Stimulated activated CD8-positive, alpha-beta memory T cell treated with anti-CD3 and anti-CD28 coated beads, Interleukin-15, amount 100 ng/mL, for 24 hours (primary cell): ENCODE measurements at places on chromosomes 11 and 22.

DNA sequence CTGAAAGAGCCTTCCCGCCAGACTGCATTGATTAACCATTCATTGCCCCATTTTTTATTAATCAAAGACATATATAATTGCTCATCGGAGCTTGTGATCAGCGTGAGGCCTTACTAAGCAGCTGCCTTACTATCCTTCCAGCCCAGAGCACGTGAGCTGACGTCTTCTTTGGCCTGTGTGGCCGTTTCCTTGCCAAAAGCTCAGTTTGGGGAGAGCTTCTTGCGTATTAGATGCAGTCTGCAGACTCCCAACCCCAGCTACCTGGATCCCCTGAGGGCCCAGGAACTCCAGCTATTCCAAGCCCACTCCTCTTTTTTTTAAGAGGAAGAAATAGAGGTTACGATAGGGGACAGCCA is 784 bp upstream of the SLC43A3 start:
- no peak for DNase-seq

DNA sequence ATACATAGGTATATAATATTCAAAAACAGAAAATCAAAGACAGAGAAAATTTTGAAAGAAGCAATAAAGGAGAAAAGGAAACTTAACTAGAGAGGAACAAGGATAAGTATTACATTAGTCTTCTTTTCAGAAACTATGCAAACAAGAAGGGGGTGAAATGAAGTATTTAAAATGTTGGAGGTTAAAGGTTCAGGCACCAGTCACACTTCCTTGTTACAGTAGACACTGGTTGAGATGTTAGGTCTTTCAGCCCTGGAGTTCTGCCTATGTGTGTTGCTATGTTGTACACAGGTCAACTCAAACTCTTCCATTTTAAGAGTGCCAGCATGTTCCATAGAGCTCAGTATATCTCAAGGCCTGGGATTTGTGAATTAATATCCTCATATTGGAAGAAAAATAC is 6.0 kb upstream of the MS4A4A start:
- DNase-seq: no peak

- no peak for DNase-seq
Observed at GRCh38 chr22:22612516-22612915, 31.9 kb upstream of the GGTLC2 start.

- DNase-seq: no peak
Observed at GRCh38 chr11:16981651-16982194, 32.5 kb downstream of the PLEKHA7 start.

- no peak for DNase-seq
Observed at GRCh38 chr11:43916621-43917020, 25.8 kb upstream of the C11orf96 start.

DNA sequence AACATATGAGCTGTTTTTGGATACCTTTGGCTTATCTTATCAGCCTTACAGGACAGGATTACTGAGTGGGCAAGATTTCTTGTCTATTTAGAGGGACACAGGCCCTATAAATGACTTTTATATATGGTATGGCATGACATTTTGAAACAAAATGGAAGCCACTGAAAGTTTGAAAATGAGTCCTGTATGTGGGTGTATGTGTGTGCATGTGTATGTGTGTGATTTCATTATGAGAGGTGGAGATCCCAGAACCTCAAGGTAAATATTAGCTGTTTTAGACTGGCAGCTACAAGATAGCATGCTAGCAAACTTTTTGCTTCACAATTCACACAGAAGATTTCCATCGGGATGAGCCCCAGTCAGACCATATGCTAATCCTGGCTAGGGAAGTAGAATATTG is 970.5 kb upstream of the CCDC90B start:
- no peak for DNase-seq

DNA sequence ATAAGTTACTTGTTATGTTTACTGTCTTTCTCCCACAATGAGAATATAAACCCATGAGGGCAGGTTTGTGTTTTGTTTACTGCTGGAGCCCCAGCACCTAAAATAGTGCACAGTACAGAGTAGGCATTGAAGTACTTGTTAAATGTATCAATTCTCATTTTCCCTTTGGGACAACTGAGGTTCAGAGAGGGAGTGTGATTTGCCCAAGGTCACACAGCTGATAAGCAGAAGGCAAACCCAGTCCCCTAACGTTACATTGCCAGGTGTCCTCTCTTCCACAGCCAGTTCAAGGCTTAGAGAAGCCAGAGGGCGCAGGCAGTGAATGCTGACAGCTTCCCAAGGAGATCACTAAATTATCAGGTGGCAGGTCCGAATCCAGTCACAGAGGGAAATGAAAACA is 16.8 kb downstream of the ZMAT5 start:
- DNase-seq: no peak

GRCh38 chr11:45229401-45230020 is 56.6 kb downstream of the SYT13 start:
- DNase-seq: no peak

DNA sequence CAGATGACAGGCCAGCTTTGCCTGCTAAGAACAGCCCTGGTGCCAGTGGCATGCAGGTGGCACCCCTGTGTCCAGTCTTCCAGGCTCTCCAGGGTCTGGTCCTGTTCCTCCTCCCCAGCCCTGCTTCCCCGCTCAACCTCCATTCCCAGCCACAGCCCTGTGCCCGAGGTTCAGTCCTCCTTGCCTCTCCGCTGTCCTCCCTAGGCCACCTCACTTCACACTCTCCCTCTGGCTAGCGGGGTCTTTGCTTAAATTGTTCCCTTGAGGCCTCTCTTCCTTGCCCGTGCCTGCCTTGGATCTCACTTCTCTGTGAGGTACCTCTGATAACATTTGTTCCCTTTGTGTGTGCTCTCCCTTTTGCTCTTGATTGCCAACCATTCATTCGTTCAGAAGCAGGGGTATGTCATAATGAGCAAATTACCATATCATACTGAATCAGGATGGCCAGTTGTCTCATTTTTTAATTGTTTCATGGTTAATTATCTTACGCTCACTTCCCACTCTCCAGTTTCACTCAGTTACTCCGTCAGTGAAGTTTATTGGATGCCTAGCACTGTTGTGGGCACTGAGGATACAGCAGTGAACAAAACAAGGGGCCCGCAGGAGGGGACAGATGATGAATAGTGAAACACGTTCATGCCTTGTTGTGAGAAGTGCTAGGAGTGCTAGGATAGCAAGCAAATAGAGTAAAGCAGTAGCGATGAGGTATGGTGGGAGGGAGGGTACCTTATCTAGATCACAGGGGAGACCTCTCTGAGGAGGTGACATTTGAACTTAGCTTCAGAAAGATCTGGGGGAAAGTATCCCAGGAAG is 7.4 kb downstream of the BMAL1 start:
- no peak for DNase-seq

DNA sequence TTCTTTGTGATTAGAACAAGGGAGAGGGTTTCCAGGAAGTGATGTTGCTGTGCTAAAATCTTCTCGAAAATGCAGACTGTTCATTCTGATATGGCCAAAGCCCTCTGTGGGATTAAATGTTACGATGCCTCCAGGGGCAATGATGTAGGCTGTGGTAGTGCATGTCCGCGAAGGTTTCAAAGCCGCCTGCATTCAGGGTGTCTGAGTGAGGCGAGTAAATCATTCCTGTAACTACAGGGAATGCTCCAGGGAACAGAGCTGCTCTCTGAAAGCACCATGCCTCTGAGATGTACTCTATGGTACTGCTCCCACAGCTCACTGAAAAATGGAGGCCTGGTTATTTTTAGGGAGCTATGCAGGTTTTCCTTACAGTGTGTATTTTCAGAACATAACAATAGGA is 21.2 kb downstream of the PDGFD start:
- no peak for DNase-seq

GRCh38 chr11:114819028-114819427 is 140.7 kb downstream of the NXPE2 start:
- DNase-seq: no peak

GRCh38 chr11:104036588-104036987 is at the start of gene DDI1:
TSS of gene DDI1 (plus strand) at chr11:104036640. CDS start at chr11:104036823, 183 bp downstream.
- no peak for DNase-seq

- DNase-seq: peak; percentile 91
Observed at GRCh38 chr11:11841723-11842420, at the start of gene USP47. TSS of gene USP47 (plus strand) at chr11:11841972. CDS start at chr11:11842186, 214 bp downstream.

- DNase-seq: no peak
Observed at GRCh38 chr22:39466228-39467006, 9.6 kb downstream of the MGAT3 start.

DNA sequence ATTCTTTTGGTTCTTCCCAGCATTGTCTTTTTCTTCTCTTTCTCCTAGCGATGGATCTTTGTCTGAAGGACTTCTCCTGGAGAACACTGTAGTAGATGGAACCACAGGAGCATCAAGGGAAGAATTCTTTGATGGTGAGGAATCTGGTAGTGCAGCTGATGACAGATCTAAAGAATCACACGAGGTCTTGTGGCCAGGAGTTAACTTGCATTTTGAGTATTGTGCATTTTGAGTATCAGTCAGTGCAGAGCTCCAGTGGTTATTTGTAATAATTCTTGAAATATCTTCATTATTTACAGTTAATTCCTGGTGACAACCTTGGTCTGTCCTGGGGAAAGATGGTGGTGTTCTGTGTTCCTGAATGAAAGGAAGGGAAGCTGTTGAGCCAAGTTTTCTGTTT is 14.5 kb upstream of the POGLUT3 start:
- DNase-seq: no peak

DNA sequence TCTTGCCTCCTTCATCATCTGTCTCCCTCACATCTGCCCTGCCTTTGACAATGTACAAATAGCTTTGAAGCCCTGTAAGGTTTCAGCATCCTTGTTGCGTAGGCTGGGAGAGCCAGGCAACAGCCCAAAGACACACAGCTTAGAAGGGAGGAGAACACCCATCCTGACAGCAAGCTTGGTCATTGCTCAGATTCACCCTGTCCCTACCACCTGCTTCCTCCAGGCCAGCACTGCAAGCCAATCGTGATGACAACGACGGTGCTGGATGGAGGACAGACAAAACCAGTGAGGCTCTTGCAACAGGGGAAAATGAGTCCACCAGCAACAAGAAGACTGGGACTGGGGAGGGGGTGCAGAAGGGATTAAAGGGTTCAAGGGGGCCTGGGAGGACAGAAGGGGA is 32.9 kb upstream of the CD5 start:
- DNase-seq: no peak

DNA sequence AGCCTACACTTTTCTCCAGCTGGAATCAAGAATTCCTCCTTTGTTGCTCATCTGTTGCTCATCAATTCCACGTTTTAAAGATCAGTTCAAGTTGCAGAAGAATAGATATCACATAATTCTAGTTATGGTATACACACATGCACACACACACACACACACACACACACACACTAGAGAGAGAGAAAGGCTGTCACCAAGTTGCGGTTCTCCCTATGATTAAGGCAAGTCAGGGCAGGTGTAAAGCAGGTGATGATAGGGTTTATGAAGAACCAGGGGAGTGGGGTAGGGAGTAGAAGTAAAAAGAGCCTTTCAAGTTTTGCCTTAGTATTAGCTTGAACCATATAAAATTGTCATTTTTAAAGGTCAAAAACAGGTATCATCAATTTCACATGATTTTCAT is 31.7 kb upstream of the TMPRSS4 start:
- no peak for DNase-seq

GRCh38 chr11:97902828-97903227 is 1117.9 kb upstream of the CNTN5 start:
- no peak for DNase-seq

DNA sequence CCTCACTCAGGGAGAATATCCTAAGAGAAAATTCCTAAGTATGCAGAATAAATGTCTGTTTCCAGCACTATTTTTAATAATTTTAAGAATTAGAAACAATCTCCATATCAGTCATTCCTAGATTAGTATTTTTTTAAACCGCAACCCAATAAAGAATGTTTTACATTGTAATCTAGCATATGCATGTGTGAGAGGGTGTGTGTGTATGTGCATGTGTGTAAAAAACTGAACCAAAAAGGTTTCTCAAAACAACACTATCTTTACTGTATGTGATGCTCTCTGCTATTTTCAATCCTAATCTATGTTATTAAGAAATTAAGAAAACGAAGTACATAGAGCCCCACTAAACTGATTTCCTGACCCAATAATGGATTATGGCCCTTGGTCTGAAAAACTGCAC is 90.6 kb upstream of the AKIP1 start:
- DNase-seq: no peak

GRCh38 chr11:127334466-127334865 is 333.9 kb upstream of the KIRREL3 start:
- no peak for DNase-seq

DNA sequence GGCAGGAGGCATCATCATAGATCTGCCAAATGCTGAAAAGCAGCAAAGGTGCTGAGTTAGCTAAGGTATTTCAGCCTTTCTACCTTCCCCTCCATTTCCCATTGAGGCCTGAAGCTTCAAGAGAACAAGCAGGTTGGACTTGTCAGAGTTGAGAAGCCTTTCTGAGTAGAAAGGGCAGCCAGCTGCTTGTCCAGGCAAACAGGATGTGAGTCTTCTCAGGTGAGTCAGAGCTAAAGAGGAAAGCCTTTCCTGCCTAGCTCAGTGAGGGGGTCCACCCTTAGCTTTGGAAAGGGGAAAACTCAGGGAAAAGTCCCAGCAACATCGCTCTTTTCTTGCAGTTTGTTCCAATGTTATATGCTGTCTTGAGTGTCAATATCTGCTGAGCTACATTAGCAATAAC is 13.2 kb upstream of the MPZL2 start:
- DNase-seq: no peak

GRCh38 chr11:69230856-69231425 is 63.0 kb upstream of the MYEOV start:
- DNase-seq: no peak

DNA sequence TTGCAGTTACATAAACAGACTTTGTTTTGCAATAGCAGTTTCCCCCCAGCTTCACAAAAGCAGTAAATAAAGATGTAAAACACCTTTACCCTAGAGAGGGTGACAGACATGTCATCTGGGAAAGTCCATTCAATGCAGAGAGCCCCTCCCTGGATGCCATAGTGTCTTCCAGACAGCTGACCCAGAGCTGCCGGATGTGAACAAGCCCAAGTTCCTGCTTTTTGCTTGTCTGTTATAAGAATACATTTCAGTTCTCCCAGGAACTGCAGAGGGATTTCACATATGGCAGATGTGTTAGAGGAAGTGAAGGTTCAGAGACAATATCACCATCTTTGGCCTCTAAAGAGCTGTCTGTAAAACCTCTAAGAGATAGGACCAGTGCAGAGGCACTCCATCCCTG is 48.9 kb downstream of the RELT start:
- DNase-seq: no peak

DNA sequence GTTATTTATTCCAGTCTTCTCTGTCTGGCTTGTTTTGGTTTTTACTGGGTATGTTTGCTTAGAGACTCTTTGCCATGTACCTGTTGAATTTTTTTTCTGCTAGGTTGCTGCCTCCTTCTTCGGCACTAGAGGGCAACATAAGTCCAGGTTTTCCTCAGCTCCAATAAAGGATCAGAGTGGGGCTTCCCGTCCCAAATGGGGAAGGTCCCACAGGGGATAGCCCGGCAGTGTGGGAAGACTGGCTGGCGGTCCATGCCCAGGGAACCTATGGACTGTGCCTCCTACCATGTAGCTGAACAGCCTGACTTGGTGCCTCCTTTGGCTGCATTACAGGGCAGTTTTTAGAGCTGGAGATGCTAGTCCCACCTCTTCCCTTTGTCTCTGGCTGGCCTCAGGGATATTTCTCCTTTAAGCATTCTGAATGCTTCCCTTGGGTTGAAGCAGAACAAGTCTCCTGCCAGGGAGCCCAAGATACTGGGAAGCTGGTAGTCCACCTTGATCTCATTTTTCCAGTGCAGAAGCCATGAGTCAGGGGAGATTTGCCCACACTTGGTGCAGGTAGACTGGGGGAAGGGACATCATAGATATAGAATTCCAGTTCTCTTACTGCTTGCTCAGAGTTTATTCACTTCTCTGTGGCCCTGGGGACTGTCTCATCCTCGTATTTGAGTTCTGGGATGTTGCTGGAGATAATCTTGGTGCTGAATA is 60.2 kb downstream of the BRD1 start:
- no peak for DNase-seq
